ENCODE measurements at places on chromosomes 2 and 18.

GRCh38 chr2:217639481-217639880 is 363.3 kb downstream of the TNS1 start:
- no peak for DNase-seq

DNA sequence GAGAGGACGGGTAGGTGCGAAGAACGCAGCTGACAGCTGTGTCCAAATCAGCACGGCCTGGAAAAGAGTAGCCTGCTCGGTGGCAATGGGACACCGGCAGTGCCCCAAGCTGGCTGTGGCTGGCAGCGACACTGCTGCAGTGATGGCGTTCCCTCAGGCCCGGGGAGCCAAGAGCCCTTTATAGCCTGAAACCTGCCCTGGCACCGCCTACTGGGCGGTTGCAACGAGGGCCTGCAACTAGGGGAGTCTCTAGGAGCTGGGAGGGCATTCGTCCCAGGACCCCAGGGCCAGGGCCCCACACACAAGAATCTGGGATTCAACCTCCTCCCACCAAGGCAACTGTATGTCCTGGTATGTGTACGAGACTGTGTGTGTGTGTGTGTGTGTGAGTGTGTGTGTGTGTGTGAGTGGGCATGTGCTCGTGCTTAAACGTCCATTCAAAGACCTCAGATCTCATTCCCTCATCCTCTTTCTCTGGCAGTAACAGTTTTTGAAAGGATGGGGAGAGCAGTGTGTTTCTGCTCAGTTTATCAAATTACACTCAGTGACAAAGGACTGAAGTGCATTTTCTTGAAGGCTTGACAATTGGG is 6.8 kb upstream of the CYP26B1 start:
- DNase-seq, result no peak

- no peak for DNase-seq
Observed at GRCh38 chr18:48519431-48520100, 19.3 kb upstream of the CTIF start.

GRCh38 chr2:9163306-9164111 is 43.1 kb upstream of the ASAP2 start:
- DNase-seq, result no peak

DNA sequence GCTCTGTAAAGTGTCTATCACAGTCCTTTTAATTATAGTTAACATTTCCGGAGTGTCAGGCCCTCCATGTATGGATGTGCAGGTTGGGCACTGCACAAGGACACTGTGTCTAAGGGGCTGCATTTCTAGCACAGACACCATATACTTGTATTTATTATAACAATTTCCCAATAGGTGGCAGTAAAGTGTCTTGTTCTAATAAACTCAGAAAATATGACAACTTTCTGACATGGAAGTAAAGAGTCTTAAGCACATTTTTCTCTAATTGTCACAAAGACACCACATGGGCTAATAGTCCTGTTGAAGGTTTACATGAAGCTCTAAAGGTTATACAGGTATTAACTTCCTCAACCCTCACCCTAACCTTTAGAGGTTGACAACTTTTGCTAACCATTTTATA is 156.6 kb downstream of the DYSF start:
- peak; percentile 42 for DNase-seq

GRCh38 chr2:192124571-192124970 is 70.2 kb downstream of the TMEFF2 start:
- DNase-seq, result no peak

DNA sequence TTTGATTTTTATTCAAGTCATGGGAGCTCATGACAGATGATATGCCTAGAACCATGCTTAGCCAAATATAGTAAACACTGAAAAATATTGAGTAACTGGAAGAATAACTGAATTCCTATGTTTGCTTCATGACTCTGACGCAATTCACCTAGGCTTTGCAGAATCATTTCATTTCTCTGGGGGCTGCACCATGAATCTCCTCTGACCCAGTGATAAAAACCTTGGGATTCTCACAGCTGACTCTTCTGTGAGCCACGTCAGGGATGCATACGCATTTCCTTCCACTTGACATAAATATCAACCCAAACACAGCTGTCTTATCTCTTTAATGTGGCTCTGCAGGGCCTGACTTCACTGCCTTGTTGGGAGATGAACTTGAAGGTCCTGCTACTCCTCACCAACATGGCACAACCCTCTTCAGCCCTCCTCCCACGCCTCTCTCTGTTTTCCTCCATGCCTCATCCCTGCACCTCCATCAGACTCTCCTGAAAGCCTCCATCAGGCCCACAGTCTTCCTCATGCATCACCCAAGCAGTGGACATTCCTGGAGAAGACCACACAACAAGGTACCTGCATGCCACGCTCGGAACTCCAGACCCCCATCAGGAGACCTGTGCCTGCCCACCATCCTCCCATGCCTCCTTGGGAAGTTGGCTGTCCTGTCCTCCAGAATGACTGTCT is 29.8 kb downstream of the COL6A3 start:
- DNase-seq, result no peak

DNA sequence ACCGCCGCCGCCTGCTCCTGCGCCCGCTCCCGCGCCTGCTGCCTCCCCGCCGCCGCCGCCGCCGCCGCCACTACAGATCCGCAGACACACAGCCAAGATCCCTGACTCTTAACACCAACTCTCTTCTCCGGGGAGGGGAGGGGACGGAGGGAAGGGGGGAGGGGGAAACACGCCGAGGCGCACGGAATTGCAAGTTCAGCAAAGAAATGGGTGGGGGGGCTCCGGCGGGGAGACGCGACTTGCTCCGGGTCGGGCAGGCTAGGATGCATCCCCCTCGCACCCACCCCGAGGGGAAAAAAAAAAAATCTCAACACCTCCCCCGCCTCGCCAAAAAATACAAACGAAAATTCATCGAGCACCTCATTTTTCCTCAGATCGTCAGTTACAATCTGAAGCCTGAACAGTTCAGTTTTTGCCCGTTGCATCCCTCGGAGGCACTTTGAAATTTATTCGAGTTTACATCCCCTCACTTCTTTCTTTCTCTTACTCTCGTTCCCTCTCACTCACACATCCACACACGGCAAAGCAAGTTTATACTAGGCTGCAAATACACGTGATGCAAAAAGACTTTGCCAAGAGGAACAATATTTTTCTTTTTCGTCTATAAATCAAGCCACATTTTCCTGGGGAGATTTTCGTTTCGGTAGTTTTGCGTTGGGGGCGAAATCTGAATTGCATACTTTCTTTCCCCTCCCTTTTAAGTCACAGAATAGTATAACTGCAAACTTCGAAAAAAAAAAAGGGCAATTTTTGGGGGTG is at the start of gene TCF4:
Gene TCF4 (minus strand): TSS at position 82 of the 759 bp plus-strand sequence. CDS start 1,076 bp downstream, outside the sequence.
- peak; percentile 78 for DNase-seq

DNA sequence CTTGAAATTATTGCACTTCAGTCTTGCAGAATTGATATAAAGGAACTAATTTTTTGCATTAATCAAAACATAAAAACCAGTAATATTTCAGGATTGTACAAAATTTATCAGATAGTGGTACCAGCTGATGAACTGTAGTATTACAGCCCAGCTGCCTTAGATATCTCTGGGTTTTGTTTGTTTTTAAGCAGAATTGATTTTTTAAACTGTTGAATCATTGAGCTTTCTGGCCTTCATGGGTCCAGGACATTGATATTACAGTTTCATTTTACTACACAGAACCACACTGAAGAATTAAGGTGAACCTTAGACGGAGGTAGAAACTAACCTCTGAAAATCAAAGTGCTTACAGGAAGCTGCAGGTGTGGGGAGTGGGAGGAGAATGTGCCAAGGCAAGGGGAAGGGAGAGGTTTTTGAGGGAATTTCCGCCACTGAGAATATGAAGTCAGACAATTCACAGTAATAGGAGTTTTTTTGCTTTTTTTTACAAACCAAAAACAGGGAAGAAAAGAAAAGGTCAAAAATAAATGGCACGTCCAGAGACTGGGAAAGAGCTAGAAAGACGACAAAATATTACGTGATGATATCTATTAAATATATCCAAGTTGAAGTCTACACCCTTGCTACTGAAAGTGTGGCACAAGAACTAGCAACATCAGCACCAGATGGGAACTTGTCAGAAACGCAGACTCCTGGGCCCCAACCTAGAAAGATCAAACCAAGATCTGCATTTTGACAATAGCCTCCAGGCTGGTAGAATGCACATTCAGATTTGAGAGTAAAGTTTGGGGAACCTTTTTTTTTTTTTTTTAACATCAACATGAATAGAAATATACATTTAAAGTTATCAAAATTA is 40.8 kb upstream of the SPAG16 start:
- DNase-seq, result no peak

DNA sequence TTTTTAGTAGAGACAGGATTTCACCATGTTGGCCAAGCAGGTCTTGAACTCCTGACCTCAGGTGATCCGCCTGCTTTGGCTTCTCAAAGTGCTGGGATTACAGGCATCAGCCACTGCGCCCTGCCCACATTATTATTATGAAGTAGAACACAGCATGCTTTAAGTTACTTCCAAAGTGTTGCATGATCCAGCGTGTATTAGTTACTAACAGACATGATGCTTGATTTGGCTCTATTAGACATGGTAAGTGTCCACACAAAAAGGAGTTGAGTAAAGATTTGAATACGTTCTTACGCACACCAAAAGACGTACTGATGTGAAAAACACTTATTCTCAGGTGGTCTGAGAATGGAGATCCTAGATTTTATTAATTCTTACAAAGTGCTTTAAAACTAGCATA is 50.0 kb downstream of the SLC38A11 start:
- no peak for DNase-seq

Measured in NCI-H2171 treated with DMSO at 0.1 percent for 48 hours (cell line).